ENCODE measurements at places on chromosomes 2 and 18.

DNA sequence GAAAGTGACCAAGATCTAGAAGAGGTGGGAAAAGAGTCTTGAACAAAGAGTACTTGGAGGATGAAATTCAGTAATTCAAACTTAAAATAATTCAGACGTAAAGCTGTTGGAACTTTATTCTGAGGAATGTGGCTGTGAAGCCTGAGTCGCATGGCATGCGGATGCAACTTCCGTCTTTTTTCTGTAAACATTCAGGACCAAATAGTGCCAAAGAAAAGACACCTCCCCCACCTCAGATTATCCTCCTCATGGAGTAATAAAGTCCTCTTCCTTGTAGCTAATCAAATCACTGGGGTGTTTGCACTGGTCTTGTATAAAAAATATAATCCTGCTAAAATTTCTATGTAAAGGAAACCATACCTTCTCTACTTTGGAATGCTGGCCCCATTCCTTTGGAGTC is 790.4 kb downstream of the TSN start:
- no peak for DNase-seq

DNA sequence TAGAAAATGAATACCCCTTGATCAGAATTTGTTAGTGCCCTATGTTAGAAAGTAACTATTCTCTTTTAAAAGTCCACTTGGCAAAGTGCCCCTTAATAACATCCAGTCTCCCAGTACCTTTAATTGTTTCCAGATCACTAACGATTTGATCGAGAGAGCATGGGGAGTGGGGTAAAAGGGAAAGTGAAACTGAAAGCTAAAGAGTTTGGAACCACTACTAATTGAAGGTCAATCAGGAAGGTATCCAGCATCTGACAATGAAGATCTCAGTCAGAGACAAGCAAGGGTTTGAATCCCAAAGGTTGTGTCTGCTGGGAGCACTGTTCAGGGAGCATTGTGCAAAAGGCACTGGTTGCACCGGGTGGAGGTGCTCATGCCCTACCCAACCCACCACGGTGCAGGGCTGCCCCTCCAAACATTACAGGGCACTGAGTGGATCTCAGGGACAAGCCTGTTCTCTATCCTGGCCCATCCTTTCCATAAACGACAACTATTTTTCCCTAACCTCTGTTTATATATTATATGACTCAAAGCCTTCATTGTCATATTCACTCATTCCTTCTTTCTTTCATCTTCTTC is 14.6 kb upstream of the RIT2 start:
- DNase-seq, result no peak

DNA sequence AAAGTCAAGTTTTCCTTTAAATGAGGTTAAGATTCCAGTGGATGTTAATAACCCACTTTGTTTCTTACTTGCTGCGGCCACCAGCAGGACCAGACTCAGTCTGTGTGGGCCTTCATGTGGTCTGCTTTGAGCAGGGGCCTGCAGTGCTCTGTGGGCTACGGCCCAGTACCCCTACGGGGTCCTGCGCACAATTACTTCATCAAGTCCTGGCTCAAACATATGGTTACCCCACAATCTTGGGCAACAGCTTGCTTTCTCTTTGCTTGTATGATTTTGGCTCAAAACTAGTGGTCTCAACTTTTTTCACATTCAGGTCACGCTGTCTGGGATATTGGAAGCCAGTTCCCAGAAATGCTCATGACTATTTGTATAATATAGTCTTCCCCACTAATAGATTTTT is 64.2 kb downstream of the PTPN2 start:
- DNase-seq, result no peak

DNA sequence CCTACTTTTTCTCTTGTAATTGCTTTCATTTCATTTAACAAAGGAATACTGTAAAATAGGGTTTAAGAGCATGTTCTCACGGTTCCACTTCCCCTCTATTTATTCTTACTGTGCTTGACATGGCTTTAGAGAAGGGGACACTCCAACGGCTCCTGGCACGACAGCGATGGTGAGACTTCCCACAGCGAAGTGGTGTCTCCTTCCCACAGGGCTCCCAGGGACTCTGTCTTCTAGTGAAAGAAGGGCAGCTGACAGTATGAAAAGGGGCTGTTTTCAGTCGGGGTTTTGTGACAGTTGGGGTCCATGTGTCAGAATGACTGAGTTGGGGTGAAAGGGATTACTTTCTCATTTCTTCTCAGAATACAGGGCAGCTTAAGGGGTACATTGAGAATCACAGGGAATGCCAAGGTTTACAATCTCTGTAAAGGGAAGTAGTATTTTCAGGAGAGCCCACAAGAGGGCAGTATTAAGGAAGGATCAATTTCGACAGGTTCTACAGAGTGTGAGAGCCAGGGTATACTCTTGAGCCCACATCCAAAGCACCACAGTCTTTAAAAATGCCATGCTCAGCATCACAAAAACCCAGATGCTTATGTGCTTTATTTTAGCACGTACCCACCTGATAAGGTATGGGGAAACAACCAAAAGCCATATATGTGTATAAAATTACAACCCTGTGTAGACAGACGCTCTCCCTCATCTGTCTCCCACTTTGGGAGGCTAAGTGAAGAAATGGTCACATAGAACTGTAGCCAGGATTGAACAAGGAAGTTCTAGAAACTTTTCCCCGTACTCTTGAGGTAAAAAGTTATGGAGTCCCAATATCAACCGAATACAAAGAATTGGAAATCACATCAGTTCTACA is 31.3 kb upstream of the RAPGEF4 start:
- DNase-seq, result peak; percentile 38

- DNase-seq, result no peak
Observed at GRCh38 chr2:11582862-11583752, 49.3 kb downstream of the GREB1 start.

GRCh38 chr2:219159771-219160185 is 837 bp downstream of the NHEJ1 start:
- no peak for DNase-seq

- DNase-seq, result peak; percentile 36
Observed at GRCh38 chr2:188675391-188676009, 298.7 kb upstream of the COL3A1 start.

- DNase-seq, result no peak
Observed at GRCh38 chr2:237752761-237753165, 45.8 kb upstream of the RBM44 start.

DNA sequence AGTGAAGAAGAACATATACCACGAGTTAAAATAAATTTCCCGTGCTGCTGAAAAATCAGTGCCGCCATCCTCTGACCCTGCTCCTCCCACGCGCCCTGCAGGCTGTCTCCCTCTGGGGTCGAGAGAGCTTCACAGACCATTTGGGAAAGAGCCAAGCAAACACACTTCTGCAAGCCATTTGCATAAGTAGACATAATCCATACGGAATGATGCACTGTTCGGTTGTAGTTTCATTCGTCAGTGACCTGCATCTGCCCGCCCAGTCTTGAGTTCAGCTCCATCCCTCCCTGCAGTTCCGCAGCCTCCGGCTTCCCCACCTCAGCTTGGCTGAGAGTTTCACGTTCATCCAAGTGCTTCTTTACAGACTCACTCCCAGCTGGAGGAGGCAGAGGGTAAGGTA is 69.6 kb downstream of the TRAPPC12 start:
- no peak for DNase-seq

DNA sequence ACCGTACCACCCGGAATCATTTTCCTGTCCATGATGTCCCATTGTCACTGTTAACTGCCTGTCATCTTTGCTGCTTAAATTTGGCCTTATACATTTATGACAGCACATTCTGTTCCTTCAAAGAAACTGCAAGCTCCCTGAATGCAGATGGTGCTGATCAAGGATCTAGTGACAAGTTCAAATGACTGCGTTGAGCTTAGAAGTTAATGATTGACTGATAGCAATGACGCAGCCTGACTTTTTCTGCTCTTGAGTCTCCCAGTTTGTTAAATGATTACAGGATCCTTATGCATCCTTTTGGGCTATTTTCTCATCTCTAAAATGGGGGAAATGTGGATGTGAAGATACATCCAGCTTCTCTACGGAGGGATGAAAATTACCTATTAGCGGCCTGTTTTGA is 159.0 kb downstream of the DCC start:
- DNase-seq, result no peak

DNA sequence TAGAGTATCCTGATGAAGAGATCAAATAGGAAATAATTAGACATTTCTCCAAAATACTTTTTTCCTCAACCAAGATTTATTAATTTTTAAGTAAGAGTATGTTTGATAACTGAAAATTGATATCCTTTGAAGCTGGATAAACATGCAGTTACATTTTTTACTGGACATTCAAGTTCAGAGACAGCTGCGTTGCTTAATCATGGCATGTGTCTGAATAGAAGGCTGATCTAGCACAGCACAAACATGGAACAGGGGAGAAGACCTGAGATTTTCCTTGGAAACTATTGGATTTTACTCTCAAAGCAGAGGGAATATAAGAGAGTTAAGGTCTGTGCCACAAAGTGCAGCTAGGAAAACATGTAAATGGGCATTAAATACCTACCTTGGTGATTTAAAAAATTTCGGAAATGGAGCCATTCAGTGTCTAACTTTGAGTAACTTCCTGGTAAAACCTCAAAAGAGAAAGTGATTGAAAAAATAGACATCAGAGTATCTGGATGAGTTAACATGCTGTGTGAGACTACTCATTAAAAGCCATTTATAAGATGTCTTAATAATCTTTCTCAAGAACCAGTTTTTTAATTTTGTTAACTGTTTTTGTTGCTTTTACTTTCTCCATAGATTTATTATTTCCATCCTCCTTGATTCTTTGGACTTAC is 31.8 kb downstream of the CRIM1 start:
- no peak for DNase-seq

DNA sequence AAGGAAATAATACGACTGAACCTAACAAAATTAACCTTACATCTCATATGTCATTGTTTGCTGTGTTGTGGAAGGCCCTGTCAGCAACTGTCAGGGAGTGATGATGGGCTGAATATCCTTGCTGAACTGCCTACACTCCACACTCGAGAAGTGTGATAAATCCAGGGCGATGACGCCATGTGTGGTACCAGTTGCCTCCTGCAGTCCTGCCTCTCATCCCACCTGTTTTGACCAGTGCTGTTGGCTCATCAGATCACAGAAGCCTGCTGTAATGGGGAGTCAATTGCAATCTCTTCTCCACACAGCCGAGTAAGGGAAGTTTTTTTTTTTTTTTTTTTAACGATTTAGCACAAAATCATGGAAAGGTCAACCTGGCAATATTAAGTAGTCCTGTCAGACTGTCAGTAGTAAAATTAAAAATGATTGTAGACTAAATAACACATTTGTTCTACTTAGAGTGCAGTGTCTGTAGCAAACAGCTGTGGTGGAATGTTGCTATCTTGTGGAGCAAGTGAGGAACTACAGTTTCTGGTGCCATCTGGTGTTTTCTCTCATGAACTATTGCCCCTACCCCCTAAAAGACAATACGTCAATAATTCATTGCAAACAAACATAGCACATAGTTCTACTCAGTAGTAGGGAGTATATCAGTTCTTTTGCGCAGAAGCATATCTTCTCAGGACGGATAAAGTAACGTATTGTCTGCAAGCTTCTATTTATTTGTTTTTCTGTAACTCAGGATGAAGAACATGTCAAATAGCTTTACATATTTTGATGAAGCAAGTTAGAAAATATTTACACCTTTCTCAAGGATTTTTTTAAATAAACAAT is 347.6 kb downstream of the CTNNA2 start:
- DNase-seq, result peak; percentile 35

DNA sequence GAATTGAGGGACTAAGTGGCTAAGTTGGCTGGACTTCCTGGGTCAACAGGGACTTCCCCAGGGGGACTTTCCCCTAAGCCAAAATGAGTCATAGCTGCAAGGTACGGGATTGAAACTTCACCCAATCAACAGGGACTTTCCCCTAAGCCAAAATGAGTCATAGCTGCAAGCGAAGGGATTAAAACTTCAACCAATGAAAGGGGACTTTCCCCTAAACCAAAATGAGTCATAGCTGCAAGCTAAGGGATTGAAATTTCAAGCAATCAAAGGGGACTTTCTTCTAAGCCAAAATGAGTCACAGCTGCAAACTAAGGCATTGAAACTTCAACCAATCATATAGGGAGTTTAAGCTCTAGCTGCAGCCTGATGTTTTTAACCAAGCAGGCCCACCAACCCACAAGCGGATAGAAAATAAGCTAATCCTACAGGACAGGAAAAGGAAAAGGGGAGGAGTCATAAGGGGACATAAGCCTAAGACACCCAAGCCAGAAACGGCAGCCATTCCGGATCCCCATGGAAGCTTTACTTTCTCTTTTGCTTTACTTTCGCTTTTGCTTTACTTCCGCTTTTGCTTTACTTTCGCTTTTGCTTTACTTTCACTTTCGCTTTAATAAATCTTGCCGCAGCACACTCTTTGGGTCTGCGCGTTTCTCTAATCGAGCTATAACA is 1375.4 kb upstream of the CELF4 start:
- DNase-seq, result peak; percentile 11

GRCh38 chr18:2244641-2245040 is 326.7 kb downstream of the METTL4 start:
- no peak for DNase-seq

- DNase-seq, result no peak
Observed at GRCh38 chr2:181364492-181365170, 92.6 kb upstream of the ITGA4 start.

Measured in HTR-8/SVneo (cell line).